ENCODE measurements at places on chromosomes 13 and 19.

DNA sequence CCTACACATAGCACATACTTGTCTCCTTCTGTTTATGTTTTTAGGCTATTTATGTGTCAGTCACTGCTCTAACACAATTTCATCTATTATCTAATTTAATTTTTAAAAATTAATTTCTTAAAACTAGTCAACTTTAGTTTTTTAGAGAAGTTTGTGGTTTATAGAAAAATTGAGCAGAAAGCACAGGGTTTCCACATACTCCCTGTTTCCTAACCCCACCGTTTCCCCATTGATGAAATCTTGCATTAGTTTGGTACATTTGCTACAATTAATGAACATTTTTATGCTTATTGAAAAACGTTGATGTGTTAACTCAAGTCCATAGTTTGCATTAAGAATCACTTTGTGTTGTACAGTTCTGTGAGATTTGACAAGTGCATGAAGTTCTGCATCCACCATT is 53.5 kb downstream of the TNFSF13B start:
- no peak for DNase-seq

DNA sequence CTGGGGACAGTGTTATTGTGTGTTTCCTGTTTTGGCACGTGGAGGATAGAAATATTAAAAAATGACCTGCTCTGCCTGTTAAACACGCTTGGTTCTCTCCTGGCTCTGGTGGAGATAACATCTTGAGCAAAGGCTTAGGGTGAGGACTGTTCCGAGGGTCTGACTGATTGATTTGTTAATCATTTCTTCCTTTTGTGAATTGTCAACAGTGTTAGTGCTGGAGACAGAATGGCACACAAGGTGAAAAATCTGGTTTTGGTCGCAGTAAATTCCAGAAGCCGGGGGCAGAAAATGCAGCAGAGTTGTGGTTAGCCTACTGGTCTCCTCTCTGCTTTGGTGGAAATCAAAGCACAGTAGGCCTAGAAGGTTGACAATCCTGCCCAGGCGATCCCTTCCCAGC is 163.6 kb downstream of the FGF9 start:
- no peak for DNase-seq

DNA sequence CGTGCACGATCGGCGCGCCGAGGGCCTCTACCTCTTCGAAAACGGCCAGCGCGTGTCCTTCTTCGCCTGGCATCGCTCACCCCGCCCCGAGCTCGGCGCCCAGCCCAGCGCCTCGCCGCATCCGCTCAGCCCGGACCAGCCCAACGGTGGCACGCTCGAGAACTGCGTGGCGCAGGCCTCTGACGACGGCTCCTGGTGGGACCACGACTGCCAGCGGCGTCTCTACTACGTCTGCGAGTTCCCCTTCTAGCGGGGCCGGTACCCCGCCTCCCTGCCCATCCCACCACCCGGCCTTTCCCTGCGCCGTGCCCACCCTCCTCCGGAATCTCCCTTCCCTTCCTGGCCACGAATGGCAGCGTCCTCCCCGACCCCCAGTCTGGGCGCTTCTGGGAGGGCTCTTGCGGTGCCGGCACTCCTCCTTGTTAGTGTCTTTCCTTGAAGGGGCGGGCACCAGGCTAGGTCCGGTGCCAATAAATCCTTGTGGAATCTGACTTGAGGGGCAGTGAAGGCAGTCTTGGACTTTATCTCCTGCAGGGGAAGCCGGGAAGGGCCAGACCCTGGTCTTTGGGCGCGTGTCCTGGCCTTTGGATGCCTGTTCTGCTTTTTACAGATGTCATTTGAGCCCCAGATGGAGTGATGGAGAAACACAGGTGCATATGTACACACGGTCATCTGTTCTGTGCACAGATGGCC is 2.2 kb downstream of the CLEC11A start:
- DNase-seq = no peak

DNA sequence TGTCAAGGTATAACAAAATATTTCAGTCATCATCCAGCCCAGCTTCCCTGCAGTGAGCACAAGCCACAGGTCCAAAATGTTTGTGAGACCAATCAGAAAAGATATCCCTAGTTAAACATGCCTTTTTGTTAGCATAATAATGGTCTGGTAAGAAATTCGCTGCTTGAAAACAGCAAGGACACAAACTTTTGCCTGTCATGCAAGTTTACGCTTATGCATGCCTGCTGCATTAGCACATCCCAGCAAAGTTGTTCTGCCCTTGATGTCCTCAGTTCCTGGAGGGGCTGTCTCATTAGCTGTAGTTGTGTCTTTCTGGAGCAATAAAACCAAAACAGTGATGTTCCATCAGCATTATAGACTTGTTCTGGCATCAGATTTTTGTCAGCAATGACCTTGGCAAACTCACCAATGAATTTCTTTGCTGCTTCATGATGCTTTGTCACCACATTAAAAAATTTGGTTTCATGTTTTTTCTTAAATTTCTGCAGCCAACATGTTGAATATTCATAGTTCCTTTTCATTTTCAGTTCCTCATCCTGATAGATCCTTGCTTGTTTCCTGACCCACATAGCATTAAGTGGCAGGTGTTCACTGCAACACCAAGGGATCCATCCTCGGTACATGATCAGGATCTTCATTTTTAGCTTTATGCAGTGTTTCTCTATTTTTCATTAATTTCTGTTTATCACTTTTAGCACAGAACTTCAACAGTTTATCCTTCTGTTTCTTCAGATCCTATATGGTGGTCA is 72.0 kb upstream of the GPR183 start:
- DNase-seq = no peak

DNA sequence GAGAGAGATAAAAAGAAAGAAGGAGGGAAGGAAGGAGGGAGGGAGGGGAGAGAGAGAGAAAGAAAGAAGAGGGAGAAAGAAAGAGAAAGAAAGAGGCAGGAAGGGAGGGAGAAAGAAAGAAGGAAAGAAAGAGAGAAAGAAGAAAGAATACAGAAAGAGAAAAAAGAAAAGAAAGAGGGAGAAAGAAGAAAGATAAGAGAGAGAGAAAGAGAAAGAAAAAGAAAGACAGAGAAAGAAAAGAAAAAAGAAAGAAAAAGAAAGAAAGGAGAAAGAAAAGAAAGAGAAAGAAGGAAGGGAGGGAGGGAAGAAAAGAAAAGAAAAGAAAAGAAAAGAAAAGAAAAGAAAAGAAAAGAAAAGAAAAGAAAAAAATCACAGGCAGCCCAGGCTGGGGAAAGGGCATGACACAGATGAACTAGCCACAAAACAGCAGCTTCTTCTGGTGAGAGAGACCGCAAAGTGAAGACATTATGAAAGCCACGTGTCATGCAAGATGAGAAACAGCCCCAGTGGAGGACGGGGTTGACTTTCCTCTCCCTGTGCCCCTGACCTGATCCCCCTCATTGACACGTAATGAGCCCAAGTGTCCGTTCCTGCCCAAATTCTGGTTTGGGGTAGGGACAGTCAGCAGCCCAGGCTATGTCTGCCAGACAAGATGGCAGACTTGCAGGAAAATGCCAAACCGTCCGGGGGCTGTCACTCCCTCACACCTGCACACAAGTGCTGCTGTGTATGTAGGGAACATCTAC is 102.1 kb downstream of the INSR start:
- DNase-seq = no peak

DNA sequence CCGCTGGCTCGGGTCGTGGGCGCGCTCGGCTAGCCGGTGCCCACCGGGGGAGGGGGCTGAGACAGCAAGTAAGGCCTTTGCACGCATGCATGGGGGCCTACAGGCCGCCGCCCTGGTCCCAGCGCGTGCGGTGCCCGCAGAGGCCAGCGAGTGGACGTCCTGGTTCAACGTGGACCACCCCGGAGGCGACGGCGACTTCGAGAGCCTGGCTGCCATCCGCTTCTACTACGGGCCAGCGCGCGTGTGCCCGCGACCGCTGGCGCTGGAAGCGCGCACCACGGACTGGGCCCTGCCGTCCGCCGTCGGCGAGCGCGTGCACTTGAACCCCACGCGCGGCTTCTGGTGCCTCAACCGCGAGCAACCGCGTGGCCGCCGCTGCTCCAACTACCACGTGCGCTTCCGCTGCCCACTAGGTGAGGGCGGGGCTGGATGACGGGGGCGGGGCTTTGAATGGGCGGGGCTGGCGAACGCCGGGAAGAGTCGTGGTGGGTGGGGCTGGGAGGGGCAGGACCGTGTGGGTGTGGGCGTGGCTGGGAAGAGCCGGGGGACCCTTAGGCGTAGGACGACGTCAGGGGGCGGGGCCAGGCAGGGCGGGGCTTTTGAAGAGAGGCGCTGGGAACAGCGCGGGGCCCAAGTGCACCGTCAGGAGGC is 2.1 kb downstream of the CILP2 start:
- DNase-seq = no peak

- DNase-seq = no peak
Observed at GRCh38 chr19:9995084-9995483, 15.2 kb downstream of the COL5A3 start.

DNA sequence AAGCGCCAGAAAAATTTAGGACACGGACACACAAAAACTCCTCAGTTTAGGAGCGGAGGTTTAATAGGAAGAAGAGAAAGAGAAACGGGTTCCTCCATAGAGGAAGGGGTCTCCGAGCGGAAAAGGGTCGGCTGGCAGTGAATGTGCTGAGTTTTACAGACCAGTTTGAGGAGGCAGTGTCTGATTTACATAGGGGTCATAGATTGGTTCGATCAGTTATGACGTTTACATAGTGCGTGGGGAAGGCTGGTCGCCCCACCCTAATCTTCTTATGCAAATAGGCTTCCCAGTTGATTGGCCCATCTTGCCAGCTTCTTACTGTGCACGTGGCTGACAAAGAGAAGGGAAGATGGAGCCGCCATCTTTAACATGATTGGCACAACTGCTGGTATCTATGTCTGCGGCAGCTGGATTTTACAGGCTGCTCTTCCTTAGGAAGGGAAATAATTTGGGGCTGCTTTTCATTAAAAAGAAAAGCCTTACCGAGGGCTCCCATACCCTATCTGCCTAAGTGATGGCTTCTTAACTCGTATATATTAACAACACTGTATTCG is 1.2 kb upstream of the ZNF225 start:
- no peak for DNase-seq

GRCh38 chr13:95956589-95957148 is 96.5 kb downstream of the UGGT2 start:
- DNase-seq = no peak

GRCh38 chr13:112728375-112729126 is 38.7 kb downstream of the ATP11A start:
- DNase-seq = no peak

DNA sequence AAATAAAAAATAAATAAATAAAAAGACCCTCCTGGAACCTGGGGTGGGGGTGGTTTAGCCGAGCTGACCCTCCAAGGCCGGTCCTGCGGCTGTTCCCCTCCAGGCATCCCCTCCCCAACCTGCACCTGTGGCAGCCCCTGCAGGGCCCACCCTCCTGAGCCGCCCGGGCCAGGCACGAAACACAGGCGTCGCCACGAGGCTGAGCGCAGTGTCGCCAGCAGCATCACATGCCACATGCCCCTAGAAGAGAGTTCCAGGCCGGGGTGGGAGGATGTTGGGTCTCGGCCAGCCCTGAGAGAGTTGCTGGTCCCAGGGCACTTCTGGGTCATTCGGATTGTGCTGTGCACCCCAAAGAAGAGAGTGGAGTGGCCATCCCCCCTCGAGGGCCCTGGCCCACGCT is 82.0 kb downstream of the KDM4B start:
- DNase-seq = no peak

- no peak for DNase-seq
Observed at GRCh38 chr13:61727767-61728166, 312.1 kb upstream of the PCDH20 start.

GRCh38 chr13:42356184-42356575 is 84.2 kb downstream of the AKAP11 start:
- no peak for DNase-seq

DNA sequence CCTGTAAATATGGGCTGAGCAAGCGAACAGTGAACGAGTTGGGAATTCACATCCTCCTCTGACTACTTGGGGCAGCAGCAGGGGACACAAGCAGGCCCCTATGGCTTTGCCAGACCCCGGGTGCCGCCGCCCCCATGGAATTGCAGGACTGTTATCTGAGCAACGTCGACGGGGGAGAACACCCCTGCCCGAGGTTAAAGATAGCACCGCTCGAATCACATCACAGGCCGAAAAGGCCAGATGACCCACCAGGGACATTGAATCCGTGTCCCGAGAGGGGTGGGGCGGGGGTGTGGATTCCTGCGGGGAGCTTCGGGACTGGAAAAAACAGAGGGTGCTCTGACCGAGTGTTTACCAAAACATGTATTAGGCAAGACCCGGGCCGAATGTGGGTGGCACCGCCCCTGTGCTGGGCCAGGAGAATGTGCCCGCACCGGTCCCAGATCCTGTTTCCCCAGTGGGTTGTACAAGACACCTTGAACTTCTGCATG is 9.1 kb downstream of the FEM1A start:
- DNase-seq = no peak

DNA sequence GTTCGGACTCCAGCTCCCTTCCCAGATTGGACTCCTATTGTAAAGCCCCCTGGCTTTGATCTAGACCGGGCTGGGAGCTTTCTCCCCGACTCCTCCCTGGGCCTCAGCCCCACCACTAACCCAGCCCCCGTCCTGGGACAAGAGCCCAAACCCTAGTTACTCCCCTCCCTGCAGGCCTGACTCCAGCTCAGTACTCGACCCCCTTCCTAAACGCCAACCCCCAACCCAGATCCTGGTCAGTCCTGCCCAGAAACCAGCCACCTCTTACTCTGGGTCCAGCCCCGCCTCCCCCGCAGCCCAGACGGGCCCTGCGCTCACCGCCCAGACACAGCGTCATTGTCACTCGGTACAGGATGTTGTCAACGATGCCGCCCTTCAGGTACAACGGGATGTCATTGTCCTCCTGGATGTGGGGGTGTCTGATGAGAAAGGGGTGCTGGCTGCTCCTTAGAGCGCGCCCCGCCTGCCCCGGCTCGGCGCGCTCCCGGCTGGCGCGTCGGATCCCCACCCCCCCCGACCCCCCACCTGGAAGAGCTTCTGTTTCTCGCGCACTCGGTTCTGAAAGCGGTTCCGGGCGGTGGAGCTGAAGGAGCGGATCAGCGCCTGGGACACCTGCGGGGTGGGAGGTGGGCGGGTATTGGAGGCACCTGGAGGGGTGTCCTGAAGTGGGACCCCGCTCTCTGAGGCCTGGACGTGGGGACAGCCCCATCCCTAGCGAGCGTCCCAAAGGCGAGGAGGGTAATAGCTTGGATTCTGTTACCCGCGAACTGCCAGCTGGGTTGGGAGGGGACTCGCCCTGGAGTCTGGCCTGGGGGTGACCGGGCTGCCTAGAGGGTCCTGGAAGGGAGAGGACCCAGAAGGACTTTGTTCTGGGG is 866 bp downstream of the COX7A1 start:
- no peak for DNase-seq

GRCh38 chr13:40981361-40981760 is 37.8 kb downstream of the ELF1 start:
- DNase-seq = no peak

DNA sequence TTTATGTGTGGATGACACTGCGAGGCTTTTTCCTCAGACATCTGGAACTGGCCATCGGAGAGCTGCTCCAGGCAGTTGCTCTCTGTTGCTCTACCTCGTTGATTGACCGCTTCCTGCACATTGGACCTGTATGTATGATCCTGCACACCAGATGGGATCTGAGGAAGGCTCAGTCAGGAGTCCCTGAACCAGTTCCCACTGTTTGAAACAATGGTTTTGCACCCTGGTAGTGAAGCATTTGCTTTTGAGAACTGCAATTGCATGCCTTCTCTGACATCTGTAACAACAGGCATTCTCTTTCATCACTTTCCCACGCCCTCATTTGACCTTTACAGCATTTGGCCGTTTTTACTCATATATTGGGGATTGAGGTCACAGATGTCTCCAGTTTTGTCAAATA is 61.1 kb upstream of the NPAS1 start:
- no peak for DNase-seq

- DNase-seq = no peak
Observed at GRCh38 chr13:59906413-59907049, 257.2 kb downstream of the DIAPH3 start.
